ENCODE measurements at places on chromosomes 7 and 10. TPM values are rescaled to one million over a fixed set of nuclear protein-coding genes. Genes with fewer than 3 reads are reported as not detected.

DNA sequence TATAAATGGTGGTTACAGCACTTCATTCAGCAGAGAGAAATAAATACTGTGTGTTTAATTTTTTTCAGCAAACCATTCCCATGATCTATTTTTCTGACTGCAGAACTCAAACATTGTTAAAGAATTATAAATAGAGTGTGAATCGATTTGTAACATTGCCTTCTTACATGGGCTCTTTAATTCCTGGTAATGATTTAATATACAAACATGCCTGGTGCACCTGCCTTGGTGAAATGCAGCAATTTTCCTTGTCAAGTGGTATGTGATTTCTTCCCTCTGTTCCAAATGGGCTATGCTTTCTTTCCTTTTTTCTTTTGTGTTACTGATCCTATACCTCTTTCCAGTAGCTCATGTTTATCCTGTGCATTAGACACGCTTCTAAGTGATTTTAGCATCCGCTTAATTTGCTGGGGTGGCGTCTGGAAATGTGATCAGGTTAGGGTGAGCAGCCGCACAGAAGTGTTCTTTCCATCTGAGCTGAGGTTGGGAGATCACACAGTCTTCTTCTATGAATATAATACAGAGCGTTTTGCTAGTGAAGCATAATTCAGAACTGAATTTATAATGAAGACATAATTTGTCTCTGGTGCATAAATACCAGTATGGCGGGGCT is 94.3 kb upstream of the ITGB1 start:
- DNase-seq: no peak

The SLC16A9 gene
- total RNA-seq: 0.55 TPM

DNA sequence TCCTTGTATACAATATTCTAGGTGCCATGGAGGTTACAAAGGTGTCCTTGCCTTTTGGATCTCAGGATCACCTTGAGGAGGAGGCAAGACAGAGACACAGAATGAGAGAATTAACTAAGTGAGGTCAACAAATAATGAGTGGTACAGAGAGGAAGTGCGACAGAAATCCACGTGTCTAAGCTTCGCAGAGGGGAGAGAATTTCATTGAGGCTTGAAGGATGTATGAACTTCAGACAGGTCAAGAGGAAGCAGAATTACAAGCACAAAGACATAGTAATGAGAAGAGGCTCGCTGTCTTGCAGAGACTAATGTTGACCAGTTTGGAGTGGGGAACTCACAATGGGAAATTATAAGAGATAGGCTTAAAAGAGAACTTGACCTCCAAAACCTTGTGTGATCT is 308.7 kb downstream of the FRMD4A start:
- DNase-seq: no peak

- DNase-seq: no peak
Observed at GRCh38 chr7:13198036-13198435, 510.6 kb downstream of the ARL4A start.

DNA sequence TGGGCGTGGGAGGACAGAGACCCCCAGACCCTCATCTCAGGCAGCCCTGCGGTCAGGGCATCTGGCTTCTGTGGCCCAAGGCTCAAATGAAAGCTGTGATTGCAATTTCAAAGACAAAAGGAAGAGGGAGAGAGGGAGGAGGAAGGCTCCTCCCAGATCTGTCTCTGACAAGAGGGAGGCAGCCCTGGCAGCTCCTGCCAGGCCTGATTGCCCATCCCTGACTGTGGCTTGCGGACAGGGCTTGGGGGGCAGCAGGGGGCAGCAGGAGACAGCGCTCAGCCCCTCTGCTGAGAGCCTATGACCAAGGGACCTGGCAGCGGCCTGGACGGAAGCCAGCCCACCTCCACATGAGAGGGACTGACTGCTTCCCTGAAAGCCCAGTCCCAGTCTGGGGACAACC is 91.8 kb downstream of the PTPRN2 start:
- no peak for DNase-seq

The ACTL6B gene
- total RNA-seq: 0.71 TPM

The IL15RA gene
- total RNA-seq: 11.9 TPM

The ZNF503 gene
- 10.0 TPM for total RNA-seq

GRCh38 chr7:135341049-135341448 is 107.4 kb downstream of the STRA8 start:
- no peak for DNase-seq

DNA sequence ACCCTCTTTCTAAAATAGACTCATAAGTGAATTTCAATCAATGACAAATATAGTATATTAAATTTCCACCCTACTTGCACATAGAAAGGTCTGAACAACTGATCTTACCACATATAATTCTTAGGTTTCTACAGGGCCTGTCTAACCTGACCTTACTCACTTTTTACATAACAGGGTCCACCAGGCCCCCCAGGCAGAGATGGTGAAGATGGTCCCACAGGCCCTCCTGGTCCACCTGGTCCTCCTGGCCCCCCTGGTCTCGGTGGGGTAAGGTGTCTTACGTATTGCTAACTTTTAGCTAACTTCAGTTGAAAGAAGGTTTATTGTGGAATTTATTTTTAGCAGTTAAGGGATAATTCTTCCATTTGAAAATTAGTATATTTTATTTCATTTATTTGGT is 5.3 kb downstream of the COL1A2 start:
- DNase-seq: no peak

The SLC26A5 gene
- total RNA-seq: 0.33 TPM

DNA sequence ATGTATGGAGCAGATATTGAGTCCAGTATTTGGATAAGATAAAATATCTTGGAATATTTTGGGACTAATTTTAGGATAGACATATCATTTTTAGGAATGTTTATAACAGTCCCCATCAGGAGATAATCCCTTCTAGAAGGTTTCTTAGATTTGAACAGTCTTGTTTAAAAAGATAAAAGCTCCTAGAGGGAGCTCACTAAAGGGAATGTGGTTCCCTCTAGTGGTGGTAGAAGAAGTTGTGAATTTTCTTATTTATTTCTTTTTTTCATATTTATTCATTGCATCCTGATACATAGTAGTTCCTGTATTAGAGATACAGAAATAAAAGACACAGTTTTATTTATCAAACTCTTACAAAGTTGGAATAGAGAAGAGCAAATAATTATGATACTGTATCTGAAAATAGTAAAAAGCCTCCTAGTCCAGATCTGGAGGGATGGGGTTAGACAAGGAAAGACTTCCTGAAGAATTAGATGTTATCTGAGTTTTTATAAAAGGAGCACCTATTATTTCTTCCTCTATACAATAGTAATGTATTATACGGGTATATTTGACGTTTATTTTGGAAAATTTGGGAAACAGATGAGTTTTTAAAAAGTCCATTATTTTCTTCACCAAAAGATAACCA is 24.5 kb upstream of the KLF14 start:
- DNase-seq: no peak

GRCh38 chr7:43850348-43851116 is 18.8 kb downstream of the MRPS24 start:
- no peak for DNase-seq

DNA sequence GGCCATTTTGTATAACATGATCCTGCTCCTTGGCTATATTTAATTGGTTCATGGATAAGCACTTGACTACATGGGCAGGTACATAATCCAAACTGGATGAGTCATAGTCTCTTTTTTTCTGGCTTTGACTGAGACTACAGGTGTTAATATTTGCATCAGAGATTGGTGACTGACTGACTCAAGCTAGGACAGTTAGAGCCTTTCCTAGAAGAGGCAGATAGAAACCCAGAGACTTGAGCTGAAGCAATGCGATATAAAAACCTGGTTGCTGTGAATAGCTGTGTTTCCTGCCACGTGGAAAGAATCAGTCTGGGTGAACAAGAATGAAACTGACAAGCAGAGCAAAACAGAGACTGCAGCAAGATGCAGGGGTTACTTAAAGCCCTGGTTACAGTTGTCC is 81.0 kb downstream of the SAMD9 start:
- no peak for DNase-seq

DNA sequence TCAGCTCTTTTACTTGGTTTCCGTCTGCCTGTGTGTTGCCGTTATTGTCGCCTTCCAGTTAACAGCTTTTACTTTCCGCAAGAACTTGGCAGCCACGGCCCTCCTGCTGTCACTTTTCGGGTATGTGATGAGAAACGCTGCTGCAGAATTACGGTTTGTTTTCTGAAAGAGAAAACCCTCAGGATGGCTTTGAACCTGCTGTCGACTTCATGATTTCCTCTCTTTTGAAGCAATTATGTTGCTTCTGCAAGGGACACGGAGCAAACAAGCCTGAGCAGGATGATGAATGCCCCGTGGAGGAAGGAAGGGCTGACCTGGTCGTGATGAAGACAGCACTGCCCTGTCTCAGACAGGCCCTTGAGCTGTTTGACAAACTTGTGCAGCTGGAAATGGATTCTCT is 339.8 kb downstream of the ABCA13 start:
- no peak for DNase-seq

The CAV2 gene
- 142 TPM for total RNA-seq

- DNase-seq: no peak
Observed at GRCh38 chr10:36164556-36165504, 522.7 kb upstream of the FZD8 start.

DNA sequence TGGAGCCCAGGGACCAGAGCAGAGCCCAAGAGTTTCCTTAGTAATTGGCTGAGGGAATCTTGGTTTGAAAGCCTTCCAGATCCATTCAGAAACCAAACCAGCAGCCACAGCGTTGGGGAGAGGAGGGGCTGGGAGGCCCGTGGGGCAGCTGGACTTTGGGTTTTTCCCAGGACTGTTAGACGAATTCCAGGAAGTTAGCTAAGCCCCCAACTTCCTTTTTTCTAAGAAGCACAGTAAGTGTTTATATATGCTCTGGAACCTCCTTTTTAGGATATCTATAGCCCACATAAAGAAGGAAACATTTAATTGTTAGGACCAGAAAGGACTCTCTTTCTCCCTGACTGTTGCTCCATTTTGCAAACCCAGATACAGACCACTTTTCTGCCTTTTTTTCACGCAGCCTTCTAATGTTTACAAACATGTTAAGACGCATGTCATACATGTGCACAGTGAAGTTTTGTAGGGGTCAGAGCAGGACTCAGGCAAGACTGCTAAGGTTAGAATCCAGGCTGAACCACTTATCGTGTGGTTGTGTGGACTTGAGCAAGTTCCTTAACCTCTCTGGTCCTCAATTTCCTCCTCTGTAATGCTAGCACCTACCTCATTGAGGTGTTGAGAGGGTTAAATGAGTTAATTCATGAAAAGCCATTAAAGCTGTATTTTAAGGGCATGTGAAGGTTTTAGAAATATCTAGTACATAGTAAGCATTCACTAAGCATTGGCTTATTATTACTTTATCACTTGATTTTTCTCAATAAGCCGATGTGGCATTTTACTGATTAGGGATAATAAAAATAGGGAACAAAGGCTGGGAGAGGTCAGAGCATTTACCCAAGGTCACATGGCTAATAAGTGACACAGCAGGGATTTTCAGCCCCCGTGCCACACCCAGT is 42.4 kb downstream of the TBATA start:
- DNase-seq: no peak

The TIMM23 gene
- 60.6 TPM for total RNA-seq

DNA sequence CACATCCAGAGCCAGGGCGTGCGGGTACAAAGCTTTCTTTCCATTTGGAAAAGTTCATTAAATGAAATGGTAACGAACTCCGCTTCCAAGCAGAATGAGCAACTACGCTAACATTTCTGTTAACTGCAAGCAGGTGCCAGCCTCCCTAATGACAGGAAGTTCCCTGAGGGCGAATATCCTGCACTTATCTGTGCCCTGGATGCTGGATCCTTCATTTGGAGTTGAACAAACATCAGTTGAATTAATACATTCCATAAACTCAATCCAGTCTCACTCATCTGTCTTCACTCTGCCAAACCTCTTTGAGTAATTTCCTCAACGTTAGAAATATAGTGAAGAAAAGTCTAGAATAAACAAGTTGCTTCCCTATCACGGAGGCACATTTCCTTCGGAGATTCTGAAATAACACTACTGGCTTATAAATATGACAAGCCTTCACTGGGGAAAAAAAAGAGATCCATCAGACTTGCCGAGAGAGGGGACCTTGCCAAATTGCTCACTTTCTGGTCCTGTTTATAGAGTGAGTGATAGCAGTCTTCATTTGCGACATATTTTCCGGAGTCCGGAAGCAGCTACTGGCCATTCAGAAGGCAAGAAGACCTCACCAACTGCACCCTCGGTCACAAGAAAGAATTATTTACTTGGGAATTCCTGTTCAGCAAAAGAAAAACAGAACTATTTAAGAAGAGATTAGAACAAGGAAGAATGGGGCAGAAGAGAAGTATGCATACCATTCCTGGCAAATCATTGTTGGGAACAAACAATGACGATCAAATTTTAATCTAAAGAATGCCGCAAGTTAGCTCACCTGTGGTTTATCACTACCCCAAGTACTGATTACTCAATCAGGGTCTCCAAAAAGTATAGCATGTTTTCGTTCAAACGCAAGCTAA is 196.4 kb downstream of the FAM107B start:
- no peak for DNase-seq

The TRIM74 gene
- total RNA-seq: not detected

DNA sequence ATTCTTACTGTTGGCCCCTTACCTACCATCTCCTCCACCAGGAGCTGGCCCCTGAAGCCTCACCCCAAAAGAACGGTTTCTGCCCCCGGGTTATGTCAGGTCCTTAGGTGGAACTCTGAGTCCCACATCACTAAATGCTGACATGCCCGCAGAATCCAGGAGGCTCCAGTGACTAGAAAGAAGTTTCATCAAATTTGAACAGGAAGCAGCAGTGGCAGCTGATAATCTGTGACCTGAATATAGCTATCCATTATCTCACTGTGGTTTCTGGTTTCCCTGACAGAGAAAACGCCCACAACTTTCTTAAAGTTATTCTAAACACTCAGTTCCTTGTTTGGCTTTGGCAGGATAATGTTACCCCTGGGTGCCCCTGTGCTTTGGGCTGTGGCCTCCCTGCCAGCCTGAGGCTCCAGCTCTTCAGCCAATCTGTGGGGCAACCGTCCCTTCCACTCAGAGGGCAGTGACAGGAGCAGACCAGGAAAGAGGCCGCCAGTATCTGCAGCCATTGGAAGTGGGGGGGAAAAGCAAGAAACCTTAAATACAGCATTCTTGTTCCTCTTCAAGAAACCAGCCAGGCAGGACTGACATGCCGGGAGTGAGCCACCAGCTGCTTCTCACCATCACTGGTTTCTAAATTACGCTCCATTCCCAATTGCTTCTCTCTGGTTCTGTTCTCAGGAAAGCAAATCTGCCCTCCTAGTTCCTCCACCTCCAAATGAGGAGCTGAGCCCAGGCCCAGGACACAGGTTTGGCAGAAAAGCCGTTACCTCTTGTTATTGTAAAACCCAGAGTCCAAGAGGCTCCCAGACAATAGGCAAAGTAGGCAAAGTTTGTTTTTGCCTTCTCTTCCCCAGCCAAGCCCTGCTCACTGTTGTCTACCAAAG is 41.2 kb upstream of the VCL start:
- no peak for DNase-seq

The EPO gene
- total RNA-seq: not detected

- no peak for DNase-seq
Observed at GRCh38 chr10:101487399-101487798, 100.7 kb downstream of the POLL start.

The ENTPD1 gene
- 18.5 TPM for total RNA-seq

Data from sigmoid colon (tissue), 7 donors.